ENCODE measurements at places on chromosomes 1 and 21.

GRCh38 chr1:157403203-157403602 is 149.1 kb downstream of the FCRL5 start:
- DNase-seq: no peak

DNA sequence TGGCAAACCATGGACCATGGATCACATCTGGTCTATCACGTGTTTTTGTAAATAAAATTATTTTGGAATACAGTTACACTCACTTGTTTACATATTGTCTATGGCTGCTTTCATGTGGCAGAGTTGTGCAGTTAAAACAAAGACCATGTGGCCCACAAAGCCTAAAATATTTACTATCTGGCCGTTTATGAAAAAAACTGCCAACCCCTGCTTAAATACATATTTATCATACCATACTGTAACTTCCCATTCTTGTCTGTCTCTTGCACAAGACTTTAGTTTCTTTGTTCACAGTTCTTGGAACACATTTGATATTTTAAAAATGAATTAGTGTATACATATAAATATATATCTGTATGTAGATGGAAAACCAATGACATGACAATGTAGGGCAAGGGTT is 141.5 kb downstream of the PAPPA2 start:
- DNase-seq: no peak

DNA sequence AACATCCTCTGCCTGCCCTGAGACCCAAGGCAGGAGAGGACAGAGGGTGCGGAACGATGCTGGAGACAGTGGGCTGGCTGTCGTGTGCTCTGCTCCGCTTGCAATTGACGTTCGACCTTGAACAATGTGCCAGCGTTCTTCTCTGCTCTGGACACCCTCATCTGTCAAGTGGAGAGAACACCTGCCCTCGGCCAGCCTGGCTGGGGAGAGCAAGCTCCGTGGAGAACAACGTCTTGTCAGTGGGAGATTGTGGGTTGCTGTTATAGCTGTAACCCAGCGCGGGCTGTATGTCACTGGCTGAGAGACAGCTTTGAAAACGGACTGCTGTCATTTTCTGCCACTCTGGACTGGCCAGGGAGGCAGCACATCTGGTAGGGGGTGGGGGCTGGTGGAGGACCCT is 14.7 kb downstream of the KIAA1614 start:
- no peak for DNase-seq

DNA sequence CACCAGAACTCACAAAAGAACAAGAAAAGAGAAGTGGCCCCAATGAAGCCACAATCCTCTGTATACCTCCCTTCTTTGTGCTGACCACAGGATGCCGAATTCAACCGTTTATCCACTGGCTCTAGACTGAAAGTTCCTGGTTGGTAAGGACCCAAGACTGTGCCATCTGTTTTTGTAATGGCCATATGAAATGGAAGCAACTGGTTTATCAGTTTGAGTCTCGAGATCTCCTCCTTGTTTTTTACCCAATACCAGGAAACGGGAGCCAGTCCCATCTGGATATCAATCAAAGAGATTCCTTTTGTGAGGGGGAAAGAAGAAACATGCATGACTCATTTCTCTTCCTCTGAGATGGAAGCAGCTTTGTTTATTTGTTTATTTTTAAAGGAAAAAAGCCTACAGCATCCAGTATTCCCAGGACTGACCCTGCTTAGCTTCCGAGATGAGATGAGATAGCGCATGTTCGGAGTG is 32.4 kb upstream of the ZNF124 start:
- DNase-seq: no peak

DNA sequence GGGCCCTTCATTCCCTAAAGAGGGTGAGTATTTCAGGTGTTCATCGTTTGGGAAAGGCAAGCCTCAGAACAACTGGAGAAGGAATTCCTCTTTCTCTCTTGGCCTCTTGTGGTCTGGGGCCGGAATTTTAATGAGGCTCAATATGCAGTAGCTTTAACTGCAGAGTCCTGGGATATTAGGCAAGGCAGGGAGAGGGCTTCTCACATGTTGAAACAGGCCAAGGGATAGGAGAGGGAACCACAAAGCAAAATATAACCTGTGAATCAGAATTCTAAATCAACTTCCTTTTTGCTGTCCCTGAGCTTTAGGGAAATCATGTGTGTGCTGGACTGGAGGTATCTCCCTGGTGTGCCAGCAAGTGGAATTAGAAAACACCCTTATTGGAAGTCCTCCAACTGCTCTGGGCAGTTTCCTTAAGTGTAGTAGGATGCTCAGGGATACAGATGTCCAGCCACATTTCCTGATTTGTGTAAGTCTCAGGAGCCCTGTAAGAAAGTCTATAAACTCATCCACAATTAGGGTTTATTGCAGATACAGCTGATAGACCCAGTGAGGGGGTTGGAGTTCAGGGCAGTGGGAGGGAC is 215.8 kb upstream of the ZRANB2 start:
- DNase-seq: no peak

DNA sequence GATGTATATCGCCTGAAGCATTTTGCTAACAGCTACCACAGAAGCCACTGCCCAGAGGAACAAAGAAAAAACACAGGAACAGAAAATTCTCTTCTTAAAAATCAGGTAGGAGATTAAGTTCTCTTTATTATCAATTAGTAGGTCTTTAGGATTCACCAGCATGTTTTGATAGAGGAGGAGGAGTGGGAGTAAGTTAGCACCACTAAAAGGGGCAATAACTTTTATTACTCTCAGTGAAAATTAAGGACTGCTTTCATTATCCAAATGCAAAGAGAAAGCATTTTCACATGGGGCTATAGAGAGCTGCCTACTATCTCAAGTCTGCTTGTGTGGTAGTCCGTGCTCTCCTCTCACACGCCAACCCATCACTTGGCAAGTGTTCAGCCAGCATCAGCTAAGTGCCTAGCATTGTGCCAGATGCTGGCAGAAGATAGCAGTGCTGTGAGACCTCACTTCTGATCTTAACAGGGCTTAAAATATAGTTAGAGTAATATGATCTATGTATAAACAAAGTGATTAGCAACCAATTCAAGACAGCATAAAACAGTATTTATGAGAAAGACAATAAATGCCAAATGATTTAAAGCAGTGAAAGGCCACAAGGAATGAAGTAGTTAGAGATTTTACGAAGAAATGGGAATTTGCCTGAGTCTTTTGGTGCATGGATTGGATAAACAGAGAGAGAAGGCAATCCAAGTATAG is 39.8 kb downstream of the ASTN1 start:
- DNase-seq: no peak

DNA sequence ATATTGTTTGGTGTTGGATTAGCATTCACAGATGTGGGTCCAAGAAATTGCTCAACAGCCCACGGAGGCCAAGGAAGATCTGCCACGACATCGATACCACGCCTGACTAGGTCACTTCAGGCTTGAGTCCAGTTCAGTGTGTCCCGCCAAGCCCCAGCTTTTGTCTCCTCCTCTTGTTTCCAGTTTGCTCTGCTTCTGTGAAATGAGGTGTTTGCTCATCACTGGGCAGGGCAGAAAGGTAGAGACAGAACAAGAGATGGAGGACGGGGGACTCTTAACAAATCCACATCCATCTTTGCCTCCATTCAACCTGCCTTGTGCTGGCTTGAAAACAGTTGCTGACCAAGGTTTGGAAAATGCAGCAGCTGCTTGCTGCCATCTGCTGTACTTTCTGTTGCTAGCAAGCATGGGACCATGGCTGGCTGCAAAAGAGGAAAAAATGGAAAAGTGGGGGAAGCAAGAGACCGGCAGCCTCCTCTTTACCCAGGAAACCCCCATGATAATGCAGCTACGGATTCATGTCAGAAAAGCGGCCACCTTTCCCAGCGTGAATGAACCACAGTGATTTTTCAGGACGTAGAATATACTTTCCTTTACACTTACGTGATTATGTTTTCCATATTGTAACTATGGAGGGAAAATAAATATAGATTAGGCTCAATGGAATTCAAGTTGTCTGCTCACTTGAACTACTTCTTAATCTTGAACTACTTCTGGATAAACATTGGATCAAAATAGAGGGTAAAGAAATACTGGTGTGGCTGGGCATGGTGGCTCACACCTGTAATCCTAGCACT is 80.2 kb upstream of the GREM2 start:
- no peak for DNase-seq

- DNase-seq: no peak
Measured at GRCh38 chr1:36083635-36084496, at the start of gene TEKT2. TSS of gene TEKT2 (plus strand) at chr1:36084094. CDS start at chr1:36084922, 828 bp downstream.

GRCh38 chr1:203401199-203401877 is 50.4 kb upstream of the FMOD start:
- DNase-seq: no peak

GRCh38 chr1:51329443-51330325 is 678 bp downstream of the TTC39A start:
- no peak for DNase-seq

DNA sequence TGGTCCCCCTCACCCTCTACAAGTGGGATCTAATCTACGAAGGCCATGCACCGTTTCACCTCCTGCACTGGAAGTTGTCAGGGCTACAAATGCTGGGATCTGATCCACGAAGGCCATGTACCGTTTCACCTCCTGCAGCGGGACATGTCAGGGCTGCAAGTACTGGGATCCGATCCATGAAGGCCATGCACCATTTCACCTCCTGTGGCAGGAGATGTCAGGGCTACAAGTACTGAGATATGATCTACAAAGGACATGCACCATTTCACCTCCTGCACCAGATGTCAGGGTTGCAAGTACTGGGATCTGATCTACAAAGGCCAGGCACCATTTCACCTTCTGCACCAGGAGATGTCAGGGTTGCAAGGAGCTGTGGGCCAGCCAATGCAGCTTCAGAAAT is 7.0 kb downstream of the ALDH4A1 start:
- DNase-seq: no peak

DNA sequence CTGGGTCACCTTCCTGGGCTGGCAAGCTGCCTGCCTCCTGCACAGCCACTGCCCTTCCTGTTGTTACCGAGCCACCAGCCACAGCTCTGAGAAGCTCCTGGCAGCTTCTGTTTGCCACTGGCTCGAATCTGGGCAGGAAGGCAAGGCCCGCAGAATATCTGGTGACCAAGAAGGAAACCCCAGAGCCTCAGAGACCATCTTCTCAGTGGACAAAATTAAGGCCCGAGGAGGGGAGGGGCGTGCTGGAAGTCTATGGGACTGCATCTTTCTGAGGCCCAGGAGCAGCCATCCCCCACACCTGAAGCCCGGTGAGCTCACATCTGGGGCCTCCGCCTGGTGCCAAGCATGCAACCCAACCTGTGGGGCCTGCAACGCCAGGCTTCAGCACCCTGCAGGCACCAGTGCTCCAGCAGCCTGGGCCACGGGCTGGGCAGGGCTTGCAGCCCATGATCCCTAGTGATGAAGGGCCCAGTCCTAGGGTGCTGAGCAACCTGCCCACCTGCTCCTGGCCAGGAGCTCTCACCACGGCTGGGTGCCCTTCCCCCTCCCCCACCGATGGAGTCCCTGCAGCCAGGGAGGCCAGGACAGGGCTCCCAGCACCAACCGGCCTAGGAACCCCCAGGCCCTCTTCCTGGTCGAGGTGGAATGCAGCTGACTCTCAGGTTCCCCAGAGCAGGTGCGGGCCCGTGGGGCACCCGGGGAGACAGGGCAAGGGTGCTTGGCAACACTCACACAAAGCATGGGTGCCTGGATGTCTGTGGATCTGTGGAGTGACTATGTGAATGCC is 879 bp downstream of the CPTP start:
- no peak for DNase-seq

DNA sequence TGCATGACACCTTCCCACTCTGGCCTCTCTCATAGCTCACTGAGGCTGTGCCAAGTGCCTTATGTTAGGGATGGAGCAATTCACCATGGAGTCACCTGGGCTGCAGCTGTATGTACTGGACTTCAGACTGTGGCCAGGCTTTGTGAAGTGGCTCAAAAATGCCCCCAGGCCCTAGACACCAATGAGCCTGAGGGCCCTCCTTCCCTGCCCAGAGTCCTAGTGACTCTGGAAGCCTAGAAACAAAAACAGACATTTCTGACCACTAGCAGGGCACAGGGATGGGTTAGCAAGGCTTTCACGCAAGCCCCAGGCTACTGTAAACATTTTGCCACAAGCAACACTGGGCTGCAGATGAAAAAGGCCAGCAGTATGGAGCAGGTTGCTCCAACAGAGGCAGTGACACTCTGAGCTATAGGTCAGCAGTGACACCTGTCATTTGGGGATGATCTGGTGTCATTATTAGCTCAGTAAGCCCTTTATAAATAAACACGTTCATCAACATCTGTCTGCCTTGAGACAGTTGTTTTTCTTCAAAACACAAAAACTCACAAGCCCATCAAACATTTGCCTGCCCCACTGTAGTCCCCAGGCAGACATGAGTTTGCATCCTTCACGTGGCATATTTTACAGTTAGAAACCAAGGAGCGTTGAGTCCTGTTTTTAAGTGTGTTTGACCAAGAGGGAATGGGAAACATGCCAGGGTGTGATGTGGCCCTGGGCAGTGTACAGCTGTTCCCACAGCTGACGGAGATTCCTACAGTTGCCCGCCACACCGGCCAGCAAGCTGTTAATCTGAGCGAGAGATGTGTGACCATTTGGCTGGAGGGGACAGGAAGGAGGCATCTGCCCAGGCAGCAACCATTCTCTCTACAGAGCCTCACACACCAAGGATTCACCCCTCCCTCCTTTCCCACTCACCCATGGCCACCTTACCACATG is 66.8 kb downstream of the KCNN3 start:
- DNase-seq: no peak

DNA sequence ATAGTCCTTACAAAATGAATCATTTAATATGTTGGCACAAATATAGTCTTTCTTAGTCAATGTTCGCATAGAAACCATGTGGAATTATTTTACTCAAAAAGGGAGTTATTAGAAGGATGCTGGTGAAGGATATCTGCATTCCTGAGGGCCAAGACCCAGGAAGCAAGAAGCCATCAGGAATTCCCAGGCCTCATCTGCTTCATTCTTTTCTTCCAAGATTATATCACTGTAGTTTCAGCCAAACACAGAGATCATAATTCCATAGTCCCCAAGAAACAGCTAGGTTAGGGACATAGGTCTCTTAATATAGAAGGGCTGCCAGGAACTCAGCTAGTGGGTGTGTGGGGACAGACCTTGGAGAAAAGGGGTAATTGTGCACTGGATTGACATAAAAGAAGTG is 28.6 kb upstream of the DISC1 start:
- DNase-seq: no peak

DNA sequence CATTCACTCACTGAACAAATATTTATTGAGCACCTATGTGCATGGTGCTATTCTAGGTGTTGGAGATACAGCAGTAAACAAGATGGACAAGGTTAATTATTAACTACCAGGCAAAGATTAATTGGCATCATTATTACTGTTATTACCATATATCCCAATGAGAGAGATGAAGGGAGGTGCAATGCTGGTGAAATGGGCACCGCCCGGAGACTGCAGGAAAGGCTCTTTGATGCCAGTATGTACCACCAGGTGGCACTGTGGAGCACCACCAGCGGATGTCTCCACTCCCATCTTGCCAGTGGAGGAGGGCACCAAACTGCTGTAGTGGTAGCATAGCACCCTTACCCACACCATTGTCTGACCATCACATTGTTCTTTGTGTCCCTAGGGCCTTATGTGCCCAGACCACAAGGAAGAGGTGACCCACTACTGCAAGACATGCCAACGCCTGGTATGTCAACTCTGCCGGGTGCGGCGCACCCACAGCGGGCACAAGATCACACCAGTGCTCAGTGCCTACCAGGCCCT is 3.0 kb downstream of the TRIM46 start:
- DNase-seq: peak; percentile 93
